ENCODE measurements at places on chromosomes 4 and X.

- DNase-seq = no peak
These were observed 291.8 kb downstream of the ARHGAP10 start for GRCh38 chr4:148023512-148024181.

- no peak for DNase-seq
These were observed 60.7 kb upstream of the RAPGEF2 start for GRCh38 chr4:159042097-159042605.

DNA sequence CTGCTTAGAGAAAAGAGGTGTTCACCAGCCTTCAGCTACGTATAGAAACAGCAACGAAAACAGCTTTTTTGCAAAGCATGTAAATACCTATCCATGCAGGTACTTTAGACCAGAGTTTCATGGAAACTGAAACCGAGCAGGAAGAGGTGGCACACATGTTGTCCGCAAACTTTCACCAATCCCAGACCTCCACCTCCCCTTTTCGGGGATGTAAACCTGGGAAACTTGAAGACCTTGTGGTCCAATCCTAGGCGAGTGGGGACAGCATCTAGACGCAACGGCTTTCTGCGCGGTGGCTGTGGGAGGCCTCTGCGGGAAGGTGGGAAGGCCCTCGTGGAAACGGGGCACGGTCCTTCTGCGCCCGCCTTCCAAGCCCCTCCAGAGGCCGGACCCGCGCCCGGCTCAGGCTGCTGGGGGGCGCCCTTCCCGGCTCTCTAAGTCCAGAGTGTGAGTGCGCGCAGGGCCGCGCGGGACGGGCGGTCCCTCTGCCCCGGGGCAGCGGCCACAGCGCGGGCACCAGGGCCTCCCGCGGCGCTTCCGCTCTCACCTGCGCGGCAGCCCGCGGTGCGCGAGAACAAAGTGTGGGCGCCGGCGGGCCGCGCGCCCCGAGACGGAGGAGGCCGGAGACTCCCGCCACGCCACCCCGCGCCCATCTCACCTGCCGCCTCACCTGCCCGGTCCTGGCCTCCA lies 830 bp upstream of the SHROOM2 start:
- DNase-seq = no peak

GRCh38 chr4:139481465-139481864 lies 27.5 kb downstream of the RAB33B start:
- DNase-seq = no peak

GRCh38 chr4:141023051-141023450 lies 110.2 kb downstream of the RNF150 start:
- no peak for DNase-seq

Data from neuronal stem cell (in vitro differentiated cells).